Endothelial cell of umbilical vein (primary cell): ENCODE measurements at places on chromosomes 4 and X. TPM values are rescaled to one million over a fixed set of nuclear protein-coding genes. Genes with fewer than 3 reads are reported as not detected.

The PCDH10 gene
- 56.5 and 91.7 TPM in 2 replicates for total RNA-seq

The OTUD6A gene
- not detected in 2 replicates for total RNA-seq

The RNF175 gene
- total RNA-seq = not detected in 2 replicates

The TLR6 gene
- 1.1 and 1.7 TPM in 2 replicates for total RNA-seq

DNA sequence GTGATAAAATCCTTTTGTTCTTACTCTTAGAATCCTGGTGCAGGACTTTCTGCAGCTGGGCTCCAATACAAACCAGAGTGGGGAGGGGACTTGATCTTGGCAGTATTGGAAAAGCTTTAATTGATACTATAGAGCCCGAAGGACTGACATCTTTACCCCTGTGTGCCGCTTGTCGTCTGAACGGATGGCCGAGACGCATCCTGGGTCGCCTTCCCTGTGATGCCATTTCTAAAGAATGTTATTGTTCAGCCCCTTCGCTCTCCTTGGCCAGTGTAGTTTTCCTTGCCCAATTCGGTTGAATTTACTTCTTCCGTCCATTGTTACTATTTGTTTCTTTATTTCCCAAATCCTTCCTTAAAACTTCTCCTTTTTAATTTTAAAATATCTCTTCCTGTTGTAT, 80.9 kb downstream of the CLDN34 start:
- no peaks in the 10 kb centered on the region for H3K27me3 ChIP-seq
- H3K36me3 ChIP-seq = no peaks in the 10 kb centered on the region
- peak overlapping the region; percentile 89 for H3K27ac ChIP-seq

- no peaks in the 10 kb centered on the region for H3K4me1 ChIP-seq
- H3K36me3 ChIP-seq = no peaks in the 10 kb centered on the region
- no peaks in the 10 kb centered on the region for H3K27me3 ChIP-seq
- H3K4me3 ChIP-seq = no peak overlapping the region
- no peak overlapping the region for H3K27ac ChIP-seq
Observed at GRCh38 chr4:30295652-30296051, 424.5 kb upstream of the PCDH7 start.

- DNase-seq = no peak
- no peaks in the 10 kb centered on the region for H3K36me3 ChIP-seq
- no peak overlapping the region for H3K4me3 ChIP-seq
- no peaks in the 10 kb centered on the region for H3K4me1 ChIP-seq
- H3K27ac ChIP-seq = no peak overlapping the region
Observed at GRCh38 chr4:23337292-23337691, 552.6 kb downstream of the PPARGC1A start.

GRCh38 chr4:141575884-141576283, 60.5 kb upstream of the IL15 start:
- no peak overlapping the region for H3K27ac ChIP-seq
- H3K27me3 ChIP-seq = no peaks in the 10 kb centered on the region
- no peaks in the 10 kb centered on the region for H3K36me3 ChIP-seq
- no peak for DNase-seq
- H3K4me3 ChIP-seq = no peak overlapping the region

GRCh38 chr4:135268369-135268768, 1066.8 kb upstream of the PABPC4L start:
- no peak for DNase-seq
- no peak overlapping the region for H3K27ac ChIP-seq
- no peaks in the 10 kb centered on the region for H3K36me3 ChIP-seq
- no peaks in the 10 kb centered on the region for H3K27me3 ChIP-seq

- H3K36me3 ChIP-seq = no peaks in the 10 kb centered on the region
- peaks cover 77% of the 10 kb centered on the region for H3K4me1 ChIP-seq
- DNase-seq = peak; percentile 81
- H3K27ac ChIP-seq = peak overlapping the region; percentile 59
- no peak overlapping the region for H3K4me3 ChIP-seq
Observed at GRCh38 chr4:78656968-78657445, 105.4 kb downstream of the ANXA3 start.

- DNase-seq = no peak
- no peaks in the 10 kb centered on the region for H3K27me3 ChIP-seq
- H3K36me3 ChIP-seq = no peaks in the 10 kb centered on the region
- peaks cover 20% of the 10 kb centered on the region for H3K4me1 ChIP-seq
- no peak overlapping the region for H3K4me3 ChIP-seq
Observed at GRCh38 chrX:13028871-13029636, 15.4 kb downstream of the FAM9C start.

DNA sequence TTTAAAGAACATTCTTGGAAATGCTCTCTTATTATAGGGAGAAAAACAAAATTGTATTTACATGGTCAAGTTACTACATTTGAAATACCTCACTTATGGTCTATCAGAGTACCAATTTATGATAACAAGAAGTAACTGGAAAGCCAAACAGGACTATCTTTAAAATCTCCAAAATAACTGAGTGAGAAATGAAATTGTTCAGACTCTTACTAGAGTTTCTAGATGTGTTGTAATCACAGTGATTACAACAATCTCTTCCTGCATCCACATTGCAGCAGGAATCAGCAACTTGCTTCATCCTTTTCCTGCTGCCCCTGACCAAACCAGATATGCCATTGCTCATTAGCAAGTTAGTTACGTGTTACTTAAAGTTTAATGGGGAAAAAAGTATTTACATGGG, 245.2 kb upstream of the SMIM31 start:
- no peaks in the 10 kb centered on the region for H3K4me1 ChIP-seq
- no peak for DNase-seq

DNA sequence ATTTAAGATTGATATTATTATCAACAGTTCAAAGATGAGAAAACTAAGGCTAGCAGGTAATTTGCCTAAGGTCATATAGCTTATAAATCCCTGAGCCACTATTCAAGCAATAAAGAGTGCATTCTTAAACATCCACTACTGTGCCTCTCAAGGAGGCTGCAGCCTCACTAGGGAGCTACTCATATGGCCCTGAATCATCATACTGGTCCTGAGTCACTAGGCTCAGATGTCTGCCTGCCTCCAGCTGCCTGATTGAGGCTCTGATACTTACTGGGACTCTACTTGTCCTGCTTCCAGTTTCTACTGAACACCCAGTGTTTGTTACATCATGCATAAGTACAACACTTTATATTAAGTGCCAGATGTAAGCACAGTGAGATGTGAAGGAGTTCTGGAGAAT, 110.7 kb downstream of the AASDH start:
- no peak overlapping the region for H3K4me3 ChIP-seq
- no peaks in the 10 kb centered on the region for H3K4me1 ChIP-seq
- no peaks in the 10 kb centered on the region for H3K36me3 ChIP-seq
- DNase-seq = no peak
- H3K27ac ChIP-seq = no peak overlapping the region

DNA sequence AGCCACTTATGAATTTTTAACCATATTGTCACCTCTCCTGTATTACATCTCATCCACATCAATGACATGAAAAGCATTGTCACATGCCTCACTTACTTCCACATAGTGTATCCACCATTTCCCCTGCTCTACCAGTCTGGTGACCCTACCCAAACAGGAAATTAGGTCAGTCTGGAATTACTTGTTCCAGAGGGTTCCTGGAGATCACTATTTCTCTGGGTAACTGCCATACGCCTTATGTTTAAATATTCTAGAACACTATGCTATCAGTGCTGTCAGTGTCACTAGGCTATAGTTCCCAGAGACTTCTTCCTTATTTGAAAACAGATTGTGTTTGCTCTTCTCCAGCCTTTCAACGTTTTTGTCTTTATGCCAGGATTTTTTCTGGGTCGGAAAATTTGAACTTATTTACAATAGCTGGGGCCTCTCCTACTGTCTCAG, 15.0 kb downstream of the SRPX2 start:
- H3K36me3 ChIP-seq = peaks cover 6% of the 10 kb centered on the region
- H3K4me1 ChIP-seq = peaks cover 36% of the 10 kb centered on the region
- H3K4me3 ChIP-seq = no peak overlapping the region
- peak overlapping the region; percentile 81 for H3K27ac ChIP-seq

GRCh38 chrX:150405576-150405975, 42.5 kb downstream of the MAMLD1 start:
- H3K27me3 ChIP-seq = no peaks in the 10 kb centered on the region
- DNase-seq = no peak
- no peaks in the 10 kb centered on the region for H3K4me1 ChIP-seq
- H3K27ac ChIP-seq = no peak overlapping the region
- H3K4me3 ChIP-seq = no peak overlapping the region
- no peaks in the 10 kb centered on the region for H3K36me3 ChIP-seq

DNA sequence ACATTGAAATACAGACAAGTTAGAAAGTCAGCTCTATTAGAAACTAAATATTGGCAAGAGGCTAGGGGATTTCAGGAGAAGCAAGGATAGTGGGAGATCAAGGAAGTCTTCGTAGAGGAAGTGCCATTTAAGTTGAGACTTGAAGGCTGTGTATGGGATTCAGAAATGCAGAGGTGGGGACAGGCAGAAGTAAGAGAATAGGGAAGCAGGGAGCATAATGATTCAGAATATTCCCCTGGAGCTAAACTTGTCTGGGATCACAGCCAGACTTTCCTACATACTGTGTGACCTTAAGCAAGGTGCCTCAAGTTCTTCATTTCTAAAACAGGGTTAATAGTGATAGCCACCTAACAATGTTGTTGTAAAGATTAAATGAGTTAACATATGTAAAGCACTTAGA, 108.8 kb downstream of the DDIT4L start:
- no peak overlapping the region for H3K4me3 ChIP-seq
- no peak for DNase-seq
- no peaks in the 10 kb centered on the region for H3K4me1 ChIP-seq
- H3K27me3 ChIP-seq = peaks cover 2% of the 10 kb centered on the region

DNA sequence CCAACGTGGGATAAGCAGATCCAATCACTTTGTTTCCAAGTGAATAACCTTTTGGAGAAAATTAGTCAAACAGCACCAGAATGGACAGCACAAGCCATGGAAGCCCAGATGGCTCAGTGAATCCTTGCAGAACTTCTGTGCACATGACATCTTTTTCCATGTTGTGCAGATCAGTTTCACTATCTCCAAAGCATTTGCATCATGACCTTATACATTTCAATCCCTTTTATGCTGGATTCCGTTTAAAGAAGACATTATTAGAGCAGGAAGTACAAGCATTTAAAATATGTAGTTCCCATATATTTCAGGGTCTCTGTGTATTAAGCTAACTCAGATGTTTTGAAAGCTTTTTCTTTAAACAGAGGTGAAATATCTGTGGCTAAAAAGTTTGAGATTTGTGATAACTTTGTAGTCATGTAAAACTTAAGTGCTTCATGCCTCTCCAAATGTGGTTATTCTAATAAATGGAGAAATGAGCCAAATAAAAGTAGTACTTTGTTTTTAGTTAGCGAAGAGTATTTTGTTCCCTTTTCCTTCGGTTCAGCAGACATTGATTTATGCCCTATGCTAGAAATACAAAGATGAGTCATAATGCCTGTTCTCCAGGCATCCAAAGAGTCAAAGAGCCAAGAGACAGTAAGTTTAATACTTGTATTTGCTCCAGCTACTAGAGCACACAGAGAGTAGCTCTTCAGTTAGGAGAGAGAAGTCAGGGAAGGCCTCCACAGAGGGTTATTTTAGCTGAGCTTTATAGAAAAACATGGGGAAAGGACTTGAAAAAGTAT, 39.0 kb downstream of the PLAC8 start:
- peaks cover 24% of the 10 kb centered on the region for H3K4me1 ChIP-seq
- H3K27ac ChIP-seq = peak overlapping the region; percentile 36
- no peaks in the 10 kb centered on the region for H3K27me3 ChIP-seq
- no peak overlapping the region for H3K4me3 ChIP-seq

- no peak overlapping the region for H3K27ac ChIP-seq
- no peaks in the 10 kb centered on the region for H3K36me3 ChIP-seq
- no peaks in the 10 kb centered on the region for H3K27me3 ChIP-seq
- no peak for DNase-seq
Observed at GRCh38 chr4:117957571-117957970, 76.7 kb upstream of the NDST3 start.

GRCh38 chrX:82219129-82219528, 1017.2 kb downstream of the SH3BGRL start:
- H3K36me3 ChIP-seq = no peaks in the 10 kb centered on the region
- no peak for DNase-seq
- no peak overlapping the region for H3K27ac ChIP-seq
- H3K4me3 ChIP-seq = no peak overlapping the region
- H3K27me3 ChIP-seq = no peaks in the 10 kb centered on the region

GRCh38 chr4:38663090-38663800, 754 bp upstream of the KLF3 start:
- peaks cover 2% of the 10 kb centered on the region for H3K27me3 ChIP-seq
- peaks cover 20% of the 10 kb centered on the region for H3K4me1 ChIP-seq
- H3K36me3 ChIP-seq = no peaks in the 10 kb centered on the region
- peak overlapping the region; percentile 78 for H3K27ac ChIP-seq
- H3K4me3 ChIP-seq = peak overlapping the region; percentile 89

DNA sequence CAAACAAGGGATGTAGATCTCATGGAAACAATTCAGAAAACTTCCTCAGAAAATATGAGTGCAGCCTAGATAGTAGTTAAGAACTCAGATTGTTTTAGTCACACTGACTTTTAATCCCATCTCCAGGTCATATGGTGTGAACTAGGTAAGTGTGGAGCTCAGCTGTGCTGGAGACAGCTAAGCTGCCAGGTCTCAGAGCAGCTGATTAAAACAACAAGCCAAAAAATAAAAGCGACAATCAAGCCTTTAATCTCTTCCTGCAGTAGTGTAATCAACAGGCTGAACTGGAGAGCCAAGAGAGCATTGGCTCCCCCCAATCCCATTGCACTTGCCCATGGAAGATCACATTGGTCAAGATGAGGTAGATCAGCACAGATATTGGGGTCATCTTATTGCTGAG, 98.3 kb upstream of the ATOH1 start:
- no peaks in the 10 kb centered on the region for H3K36me3 ChIP-seq
- no peak overlapping the region for H3K4me3 ChIP-seq
- H3K4me1 ChIP-seq = no peaks in the 10 kb centered on the region
- no peak overlapping the region for H3K27ac ChIP-seq
- DNase-seq = no peak

GRCh38 chrX:136999024-136999423, 34.8 kb downstream of the GPR101 start:
- H3K27me3 ChIP-seq = no peaks in the 10 kb centered on the region
- no peaks in the 10 kb centered on the region for H3K4me1 ChIP-seq
- H3K4me3 ChIP-seq = no peak overlapping the region
- DNase-seq = no peak

DNA sequence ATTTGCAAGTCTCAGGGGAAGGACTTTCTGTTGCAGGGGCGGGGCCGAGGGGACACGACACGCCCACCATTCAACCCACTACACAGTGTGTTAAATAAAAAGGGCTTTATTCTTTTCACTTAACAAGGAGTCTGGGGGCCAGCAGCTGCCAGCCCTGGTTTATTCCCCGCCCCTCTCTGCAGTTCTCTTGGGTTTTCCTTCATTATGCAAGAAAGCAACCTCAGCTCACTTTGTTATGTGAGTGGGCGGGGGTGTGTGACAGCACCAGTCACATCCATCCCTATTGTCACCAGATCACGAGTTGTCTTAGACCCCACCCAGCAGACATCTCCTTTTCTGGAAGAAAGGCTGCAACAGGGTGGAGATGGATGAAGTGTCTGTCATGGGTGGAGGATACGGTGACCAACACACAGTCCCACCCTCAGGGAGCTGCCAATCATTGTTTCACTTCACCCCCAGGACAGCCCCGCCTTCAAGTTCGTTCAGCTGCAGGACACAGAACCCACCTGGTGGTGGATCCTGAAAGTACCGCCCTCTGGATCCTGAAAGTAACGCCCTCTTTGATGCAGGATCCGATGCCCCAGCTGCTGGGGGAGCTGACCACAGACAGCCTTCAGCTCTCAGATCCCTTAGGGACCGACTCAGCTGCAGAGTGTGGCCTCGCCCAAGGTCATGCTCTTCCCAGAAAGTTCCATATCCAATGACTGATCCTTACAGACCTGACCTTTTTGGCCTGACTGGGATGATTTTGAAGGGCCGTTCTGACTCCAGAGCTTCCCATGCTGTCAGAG, 79.6 kb downstream of the SMIM20 start:
- H3K27ac ChIP-seq = no peak overlapping the region
- no peak overlapping the region for H3K4me3 ChIP-seq
- no peaks in the 10 kb centered on the region for H3K4me1 ChIP-seq
- H3K27me3 ChIP-seq = no peaks in the 10 kb centered on the region
- no peak for DNase-seq
